SJSA1 (cell line): ENCODE measurements at places on chromosomes 3 and 15. TPM values are rescaled to one million over a fixed set of nuclear protein-coding genes. Genes with fewer than 3 reads are reported as not detected.

SUMF1 gene
- 24.0 and 31.8 TPM in 2 replicates for total RNA-seq

DNA sequence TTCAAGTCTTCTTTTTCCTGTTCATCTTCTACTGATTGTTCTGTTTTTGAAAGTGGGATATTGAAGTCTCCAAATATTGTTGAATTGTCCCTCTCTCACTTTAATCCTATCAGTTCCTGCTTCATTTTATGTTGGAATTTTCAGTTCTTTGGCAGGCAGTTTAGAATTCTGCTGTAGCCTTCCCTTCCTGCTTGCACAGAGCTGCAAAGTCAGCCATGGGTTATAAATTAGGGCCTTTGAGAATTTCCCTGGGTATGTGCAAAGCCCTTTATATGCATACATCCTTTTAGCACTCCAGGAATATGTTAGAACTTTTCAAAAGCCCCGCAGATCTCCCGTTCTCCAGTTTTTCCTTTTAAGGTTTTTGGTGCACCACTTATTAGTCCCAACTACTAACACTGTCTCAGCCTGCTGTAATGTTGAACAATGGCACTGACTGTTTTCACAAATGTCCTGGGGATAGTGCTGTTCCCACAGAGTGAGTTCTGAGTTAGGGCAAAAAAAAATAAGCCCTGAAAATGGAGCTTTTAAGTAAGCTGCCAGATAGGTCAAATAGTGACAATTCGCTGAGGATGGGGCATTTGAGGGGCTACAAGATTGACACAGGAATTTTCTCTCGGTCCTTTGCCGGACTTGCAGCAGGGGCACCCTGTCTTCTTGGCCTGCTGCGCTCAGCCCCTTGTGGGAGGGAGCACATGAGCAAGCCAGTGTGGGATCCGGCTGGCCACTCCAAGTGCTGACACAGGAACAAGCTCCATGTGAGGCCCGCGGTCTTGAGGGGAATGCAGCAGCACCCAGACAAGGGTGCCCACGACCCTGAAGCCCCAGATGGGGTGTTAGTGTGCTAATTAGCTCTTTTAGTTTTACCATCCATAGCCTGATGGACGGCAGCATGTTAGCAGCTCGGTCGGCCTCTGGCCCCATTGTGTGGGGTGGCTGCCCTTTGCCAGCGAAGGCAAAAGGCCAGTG, 96.0 kb downstream of the VPS8 start:
- DNase-seq, result no peak

GRCh38 chr15:84921121-84921520, 36.7 kb downstream of the SLC28A1 start:
- no peak for DNase-seq

DNA sequence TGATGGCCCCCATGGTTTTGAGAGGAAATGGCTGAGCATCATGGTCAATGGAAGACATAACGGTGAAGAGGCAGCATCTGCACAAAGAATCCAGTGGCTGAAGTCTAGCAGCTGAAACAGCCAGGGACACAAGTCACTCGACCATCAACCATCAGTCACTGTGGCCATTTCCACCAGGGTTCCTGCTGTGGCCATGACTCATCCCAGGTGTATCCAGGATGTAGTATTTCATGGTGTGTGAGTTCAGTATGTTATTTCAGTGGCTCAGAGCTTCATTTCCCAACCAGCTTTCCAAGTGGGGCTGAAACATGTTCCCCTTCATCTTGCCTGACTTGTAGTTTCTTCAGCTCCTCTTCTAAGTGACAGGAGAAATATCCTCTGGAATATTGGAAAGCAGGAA, 47.8 kb upstream of the WNT5A start:
- no peak for DNase-seq

DNA sequence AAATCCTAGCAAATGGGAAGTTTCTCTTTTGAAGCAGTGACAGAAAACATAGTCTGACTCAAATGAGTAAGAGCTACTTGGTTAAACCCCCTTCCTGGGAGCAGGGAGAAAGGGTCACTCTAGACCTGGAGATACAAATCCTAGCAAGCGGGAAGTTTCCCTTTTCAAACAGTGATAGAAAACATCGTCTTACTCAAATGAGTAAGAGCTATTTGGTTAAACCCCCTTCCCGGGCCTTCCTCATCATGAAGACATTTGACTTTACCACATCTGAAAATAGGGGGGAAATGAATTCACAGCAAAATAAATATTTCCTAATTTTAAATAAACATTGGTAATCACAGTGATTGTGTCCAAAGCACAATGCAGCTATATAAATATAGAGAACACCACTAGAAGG, 79.2 kb downstream of the FOXB1 start:
- DNase-seq, result no peak

GRCh38 chr15:68979816-68980215, 34.7 kb upstream of the NOX5 start:
- DNase-seq, result no peak

GRCh38 chr15:34650177-34650576, 66.7 kb upstream of the GOLGA8B start:
- DNase-seq, result no peak

GRCh38 chr3:142888099-142888480, 793 bp downstream of the PCOLCE2 start:
- DNase-seq, result no peak

CILP gene
- not detected in 2 replicates for total RNA-seq

TMEM266 gene
- 0.21 and 1.4 TPM in 2 replicates for total RNA-seq

CTXN2 gene
- total RNA-seq, result not detected in 2 replicates

DNA sequence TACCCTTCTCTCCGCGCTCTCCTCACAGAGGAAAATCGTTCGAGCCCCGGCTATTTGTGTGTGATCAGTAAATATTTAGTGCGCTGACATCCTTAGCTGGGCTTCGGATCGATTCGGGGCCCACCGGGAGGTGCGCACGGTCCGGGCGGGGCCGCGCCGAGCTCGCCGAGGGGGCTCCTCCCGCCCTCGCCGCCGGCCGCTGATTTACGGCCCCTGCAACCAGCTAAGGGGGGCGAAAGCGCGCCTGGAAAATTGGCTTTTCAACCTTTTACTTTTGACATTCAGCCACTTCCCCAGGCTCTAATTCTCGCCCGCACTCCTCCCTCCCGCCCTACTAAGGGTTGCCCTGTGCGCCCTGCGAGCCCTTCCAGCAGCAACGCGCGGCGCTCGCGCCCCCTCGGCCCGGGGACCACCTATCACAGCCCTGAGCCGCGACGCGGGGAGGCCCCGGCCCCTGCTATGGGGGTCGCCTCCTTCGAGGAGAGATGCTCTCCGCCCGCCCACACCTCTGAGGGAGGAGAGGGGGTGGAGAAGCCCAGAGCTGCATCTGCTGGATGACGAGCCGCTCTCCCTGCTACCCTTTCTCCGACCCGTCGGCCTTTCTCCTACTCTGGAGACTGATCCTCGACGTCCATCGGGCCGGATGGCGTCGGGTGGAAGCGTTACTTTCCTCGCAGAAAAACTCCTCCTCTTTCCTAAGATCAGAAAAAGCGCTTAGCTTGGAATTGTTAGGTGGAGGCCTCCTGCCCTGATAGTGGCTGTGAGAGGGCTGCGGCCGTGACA, 7.8 kb upstream of the NR2F2 start:
- DNase-seq, result no peak

DNA sequence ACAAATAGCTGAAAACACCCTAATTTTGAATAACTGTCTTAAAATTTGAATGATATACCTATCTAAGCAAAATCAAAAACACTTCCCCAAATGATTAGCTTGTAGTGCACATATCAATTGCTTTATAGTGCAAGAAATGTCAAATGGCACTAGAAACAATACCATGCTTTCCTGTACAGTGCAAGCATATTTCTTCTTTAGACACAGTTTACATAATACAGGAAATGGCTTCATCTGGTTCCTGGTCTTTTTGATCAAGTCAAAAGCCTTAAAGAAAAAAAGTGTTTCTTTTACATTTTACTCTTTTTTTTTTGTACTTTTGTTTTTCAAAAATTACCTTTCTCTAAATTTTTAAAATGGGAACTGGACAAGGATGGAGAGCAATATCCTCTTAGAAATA, 352.1 kb downstream of the MECOM start:
- no peak for DNase-seq

SMCO1 gene
- not detected in 2 replicates for total RNA-seq

TM4SF18 gene
- 2.4 and 10.4 TPM in 2 replicates for total RNA-seq

BNC1 gene
- 10.5 and 12.1 TPM in 2 replicates for total RNA-seq

- DNase-seq, result no peak
These were observed 222.0 kb downstream of the STT3B start for GRCh38 chr3:31754575-31755278.

- no peak for DNase-seq
These were observed 77.5 kb downstream of the CHSY1 start for GRCh38 chr15:101174152-101174920.

DNA sequence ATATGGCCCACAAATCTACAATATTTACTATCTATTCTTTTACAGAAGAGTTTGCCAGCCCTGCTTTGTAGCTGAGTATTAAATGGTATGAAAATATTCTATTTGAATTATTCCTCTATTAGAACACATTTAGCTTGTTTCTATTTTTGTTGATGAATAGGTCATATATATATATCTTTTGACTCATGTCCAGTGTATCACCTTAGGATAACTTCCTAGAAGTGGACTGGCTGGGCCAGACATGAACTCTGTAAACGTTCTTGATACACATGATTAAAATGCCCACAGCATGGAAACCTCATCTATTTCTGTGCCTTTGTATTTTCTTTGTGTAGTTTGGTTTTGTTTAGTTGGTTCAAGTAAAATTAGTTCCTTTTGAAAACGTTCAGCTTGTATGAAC, 37.1 kb downstream of the DAZL start:
- no peak for DNase-seq

DNA sequence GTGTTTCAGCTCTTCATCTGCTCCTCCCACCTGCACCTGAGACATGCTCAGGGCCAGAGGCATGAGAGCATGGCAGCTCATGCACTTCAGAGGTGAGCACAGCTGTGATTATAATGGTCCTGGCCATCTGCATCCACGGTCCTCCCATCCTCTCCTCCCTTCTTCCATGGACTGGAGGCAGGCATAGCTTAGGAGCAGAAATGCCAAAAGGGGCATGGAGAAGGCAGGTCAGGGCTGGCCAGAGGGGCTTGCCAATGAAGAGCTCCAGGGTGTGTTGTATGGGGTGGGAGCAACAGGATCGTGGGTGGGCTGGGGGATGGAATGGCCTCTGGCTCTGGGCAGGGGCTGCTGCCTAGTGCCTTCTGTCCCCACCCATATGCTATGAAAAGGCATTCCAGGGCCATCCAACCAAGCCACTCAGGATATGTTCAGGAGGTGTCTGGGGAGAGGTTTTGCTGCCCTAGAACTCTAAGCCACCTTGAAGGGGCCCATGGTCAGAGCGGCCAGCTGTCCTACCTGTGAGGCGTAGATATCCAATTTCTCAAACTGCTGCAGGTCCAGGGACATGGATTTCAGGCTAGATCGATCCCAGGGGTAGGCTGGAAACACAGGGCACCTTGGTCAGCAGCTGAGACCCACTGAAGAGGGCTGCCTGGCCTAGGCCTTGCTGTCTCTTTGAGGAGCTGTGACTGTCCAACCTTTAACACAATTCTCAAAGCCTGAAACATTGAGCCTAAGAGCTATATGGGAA, 26.1 kb downstream of the KY start:
- DNase-seq, result no peak
